ENCODE measurements at places on chromosomes 13 and 19.

DNA sequence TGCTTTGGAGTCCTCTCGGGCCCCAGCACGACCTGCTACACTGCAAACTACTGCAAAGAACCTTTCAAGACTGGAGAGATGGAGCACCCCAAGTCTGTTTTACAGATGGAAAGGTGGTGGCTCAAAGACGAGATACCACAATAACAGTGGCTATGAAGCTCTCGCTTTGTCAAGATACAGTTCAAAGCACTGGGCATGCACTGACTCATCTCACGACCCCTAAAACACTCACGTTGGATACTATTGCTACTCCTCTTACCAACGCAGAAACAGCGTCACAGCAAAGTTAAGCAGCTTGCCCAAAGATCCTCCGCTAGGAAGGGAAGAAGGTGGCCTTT, 24.0 kb upstream of the LAIR1 start:
- DNase-seq = no peak

GRCh38 chr13:21330126-21330861, 128.8 kb downstream of the ZDHHC20 start:
- DNase-seq = no peak

DNA sequence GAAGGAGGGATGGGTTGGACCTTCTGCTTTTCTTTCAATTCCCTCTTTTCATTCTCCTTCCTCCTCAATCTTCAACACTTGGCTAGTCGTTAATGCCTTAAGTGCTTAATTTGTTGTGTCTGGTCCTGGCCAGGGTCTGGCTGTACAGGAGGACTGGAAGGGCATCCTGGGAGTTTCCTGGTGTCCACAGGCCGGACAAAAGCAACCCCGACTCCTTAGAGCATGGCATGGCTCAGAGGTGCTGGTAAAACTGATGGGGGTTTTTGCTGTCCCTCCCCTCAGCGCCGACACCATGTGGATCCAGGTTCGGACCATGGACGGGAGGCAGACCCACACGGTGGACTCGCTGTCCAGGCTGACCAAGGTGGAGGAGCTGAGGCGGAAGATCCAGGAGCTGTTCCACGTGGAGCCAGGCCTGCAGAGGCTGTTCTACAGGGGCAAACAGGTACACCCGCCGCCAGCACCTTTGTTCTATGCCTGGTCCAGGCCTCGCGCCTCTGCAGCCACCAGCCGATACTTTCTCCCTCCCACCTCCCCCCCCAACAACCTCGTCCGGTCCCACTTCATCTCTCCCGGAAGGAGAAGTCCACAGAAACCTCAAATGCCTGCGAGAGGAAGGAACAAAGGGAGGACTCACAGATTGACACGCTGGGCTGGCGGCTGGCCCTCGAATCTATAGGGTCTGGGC, 1.4 kb downstream of the UHRF1 start:
- no peak for DNase-seq

DNA sequence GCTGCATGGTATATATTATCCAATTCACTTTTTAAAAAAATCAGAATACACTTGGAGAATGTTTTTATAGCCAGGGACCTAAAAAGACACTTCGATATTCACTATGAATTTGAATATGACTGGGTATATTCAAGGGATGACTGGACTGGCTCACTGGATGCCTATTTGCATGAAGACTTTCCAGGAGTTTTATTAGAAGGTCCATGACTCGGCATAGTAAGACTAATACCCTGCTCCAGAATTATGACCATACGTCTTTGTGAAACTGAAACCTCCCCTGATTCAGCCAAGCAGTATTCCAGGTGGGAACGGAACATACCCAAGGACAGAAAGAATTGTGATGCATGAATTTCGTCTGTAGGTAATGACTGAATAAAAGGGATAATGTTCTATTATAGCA, 3.9 kb upstream of the FAM216B start:
- no peak for DNase-seq

DNA sequence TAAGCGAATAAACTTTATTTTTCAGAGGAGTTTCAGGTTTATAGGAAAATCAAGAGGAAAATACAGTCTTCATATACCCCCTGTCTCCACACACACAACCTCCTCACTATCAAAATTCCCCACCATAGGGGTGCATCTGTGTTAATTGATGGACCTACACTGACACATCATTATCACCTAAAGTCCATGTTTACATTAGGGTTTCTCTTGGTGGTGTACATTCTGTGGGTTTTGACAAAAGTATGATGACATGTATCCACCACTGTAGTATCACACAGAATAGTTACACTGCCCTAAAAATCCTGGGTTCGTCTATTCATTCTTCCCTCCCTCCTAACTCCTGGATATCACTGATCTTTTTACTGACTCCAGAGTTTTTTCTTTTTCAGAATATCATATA, 654.2 kb downstream of the UQCRFS1 start:
- no peak for DNase-seq

- no peak for DNase-seq
Measured at GRCh38 chr19:18586306-18586705, 2.3 kb upstream of the REX1BD start.

DNA sequence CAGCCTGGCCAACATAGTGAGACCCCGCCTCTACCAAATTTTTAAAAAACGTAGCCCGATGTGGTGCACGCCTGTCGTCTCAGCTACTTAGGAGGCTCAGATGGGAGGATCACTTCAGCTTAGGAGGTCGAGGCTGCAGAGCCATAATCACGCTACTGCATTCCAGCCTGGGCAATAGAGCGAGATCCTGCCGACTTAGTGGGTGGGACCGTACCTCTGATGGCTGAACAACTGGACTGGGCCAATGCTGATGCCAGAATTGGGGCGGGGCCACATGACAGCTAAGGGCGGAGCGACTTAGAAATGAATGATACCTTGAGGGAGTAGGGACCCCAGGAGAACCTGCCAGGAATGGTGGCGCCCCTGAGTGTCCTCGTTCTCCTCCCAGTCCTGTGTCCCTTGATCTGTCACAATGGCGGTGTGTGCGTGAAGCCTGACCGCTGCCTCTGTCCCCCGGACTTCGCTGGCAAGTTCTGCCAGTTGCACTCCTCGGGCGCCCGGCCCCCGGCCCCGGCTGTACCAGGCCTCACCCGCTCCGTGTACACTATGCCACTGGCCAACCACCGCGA, 3.6 kb downstream of the LTBP4 start:
- peak; percentile 89 for DNase-seq

- no peak for DNase-seq
Measured at GRCh38 chr19:33412601-33413425, 39.3 kb downstream of the CEBPG start.

- no peak for DNase-seq
Measured at GRCh38 chr13:85197431-85197830, 601.8 kb downstream of the SLITRK6 start.

DNA sequence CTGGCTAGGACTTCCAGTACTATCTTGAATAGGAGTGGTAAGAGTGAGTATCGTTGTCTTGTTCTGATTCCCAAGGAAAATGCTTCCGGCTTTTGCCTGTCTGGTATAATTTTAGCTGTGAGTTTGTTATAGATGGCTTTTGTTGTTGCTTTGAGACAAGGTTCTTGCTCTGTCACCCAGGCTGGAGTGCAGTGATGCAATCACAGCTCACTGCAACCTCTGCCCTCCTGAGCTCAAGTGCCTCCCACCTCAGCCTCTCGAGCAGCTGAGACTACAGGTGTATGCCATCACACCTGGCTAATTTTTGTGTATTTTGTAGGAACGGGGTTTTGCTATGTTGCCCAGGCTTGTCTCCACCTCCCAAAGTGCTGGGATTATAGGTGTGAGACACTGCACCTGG, 6.1 kb upstream of the ZNF543 start:
- no peak for DNase-seq

GRCh38 chr19:996051-996838, 4.0 kb upstream of the GRIN3B start:
- peak; percentile 40 for DNase-seq

DNA sequence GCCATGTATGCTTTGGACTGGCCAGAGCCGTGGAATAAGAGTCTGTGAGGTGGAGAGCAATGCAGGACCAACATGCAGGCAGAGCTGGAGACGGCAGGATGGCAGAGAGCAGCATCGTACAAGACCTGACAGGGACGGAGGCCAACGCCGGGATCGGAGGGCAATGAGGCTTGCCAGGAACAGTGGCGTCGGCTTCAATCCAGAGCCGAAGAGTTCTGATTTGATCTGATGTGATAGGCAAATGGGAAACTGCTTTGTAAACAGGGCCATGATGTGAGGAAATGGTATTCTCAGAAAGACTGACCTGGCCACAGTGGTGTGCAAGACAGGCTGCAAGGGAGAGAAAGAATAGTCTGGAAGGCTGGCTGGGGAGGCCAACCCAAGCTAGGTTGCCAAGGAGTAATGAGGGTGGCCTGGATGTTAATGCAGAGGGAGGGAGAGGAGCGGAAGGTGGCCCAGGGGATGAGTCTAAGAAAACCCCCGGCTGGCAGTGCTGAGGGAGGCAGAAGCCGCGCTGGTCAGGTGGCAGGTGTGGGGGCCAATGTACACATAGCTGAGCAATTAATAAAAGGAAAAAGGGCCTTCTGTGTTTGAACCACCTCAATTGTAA, 26.7 kb downstream of the RCBTB2 start:
- peak; percentile 27 for DNase-seq

DNA sequence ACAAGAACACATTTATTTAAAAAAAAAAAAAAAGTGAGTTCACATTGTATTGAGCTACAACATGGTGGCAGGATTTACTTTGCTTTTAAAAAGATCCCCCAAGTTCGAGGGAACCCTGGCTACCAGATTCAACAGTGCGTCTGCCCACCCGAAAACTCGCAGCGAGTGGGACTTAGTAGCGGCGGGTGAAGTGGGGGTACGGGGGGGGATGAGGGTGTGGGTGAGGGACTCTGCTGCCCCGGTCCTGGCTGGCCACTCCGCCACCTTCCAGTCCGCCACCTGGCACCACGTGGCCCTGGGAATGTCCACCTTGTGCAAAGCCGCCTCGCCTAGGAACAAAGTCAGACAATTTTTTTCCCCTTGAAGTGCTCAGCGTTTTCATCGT, 19.3 kb upstream of the TINCR start:
- no peak for DNase-seq

- no peak for DNase-seq
Measured at GRCh38 chr13:81246556-81246955, 905.6 kb upstream of the SPRY2 start.

- DNase-seq = peak; percentile 96
Measured at GRCh38 chr19:7533925-7534480, 1.5 kb upstream of the PNPLA6 start.

GRCh38 chr13:50846861-50847475, 3.5 kb upstream of the DLEU7 start:
- DNase-seq = no peak

DNA sequence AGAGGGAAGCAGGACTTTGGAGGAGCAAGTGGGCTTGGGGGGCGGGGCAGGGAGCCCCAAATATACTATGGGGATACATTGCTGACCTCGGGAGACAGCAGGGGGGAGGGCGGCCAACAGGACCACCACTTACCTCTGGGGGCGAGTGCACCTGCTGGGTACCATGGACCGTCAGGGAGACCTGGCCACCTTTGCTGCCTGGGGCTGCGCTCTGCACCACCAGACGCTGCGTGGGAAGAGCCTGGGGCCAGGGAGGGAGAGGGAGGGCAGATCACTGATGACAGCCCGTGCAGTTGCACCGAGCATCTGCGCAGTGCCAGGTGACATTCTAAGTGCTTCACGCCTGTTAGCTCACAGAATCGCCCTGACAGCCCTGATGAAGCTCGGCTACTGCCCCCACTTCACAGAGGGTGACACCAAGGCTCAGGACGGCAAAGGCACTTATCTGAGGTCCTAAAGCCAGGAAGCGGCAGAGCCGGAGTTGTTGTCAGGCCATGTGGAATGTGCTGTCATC, 24.1 kb downstream of the RFX1 start:
- DNase-seq = no peak

DNA sequence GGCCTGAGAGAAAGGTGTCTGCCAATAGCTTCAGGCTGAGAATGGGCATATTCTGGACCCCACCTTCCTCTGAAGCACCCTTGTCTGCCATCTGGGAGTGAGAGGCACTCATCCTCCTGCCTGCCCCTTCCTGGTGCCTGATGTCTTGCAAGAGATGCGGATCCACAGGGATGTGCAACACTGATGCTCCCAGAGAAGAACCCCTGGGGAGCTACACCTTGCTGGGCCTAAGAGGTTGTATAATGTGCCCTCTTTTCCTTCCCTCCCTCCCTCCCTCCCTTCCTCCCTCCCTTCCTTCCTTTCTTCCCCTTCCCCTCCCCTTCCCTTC, 34.6 kb downstream of the ADPRHL1 start:
- no peak for DNase-seq

GRCh38 chr13:20672772-20673171, 30.7 kb upstream of the IL17D start:
- no peak for DNase-seq

- DNase-seq = no peak
Measured at GRCh38 chr13:87656306-87656705, 14.9 kb upstream of the SLITRK5 start.

GRCh38 chr13:111537115-111537728, 216.8 kb downstream of the TEX29 start:
- no peak for DNase-seq

DNA sequence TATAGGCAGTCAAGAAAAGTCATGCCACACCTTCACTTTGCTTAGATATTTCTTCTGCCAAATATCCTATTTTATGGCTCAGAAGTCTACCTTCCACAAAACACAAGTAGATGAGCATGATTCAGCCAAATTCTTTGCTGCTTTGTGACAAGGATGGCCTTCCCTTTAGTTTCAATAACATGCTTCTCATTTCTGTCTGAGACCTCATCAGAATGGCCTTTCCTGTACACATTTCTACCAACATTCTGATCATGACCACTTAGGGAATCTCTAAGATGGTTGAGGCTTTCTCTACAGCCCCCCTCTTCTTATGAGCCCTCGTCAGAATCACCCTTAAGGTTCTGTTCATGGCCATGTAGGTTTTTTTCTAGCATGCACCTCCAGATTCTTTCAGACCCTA, 96.2 kb downstream of the COL4A2 start:
- DNase-seq = no peak

- no peak for DNase-seq
Measured at GRCh38 chr13:87777387-87777786, 106.2 kb downstream of the SLITRK5 start.

GRCh38 chr13:59145381-59145780, 1018.3 kb downstream of the DIAPH3 start:
- DNase-seq = no peak

GRCh38 chr19:47445937-47446402, 25.7 kb downstream of the SLC8A2 start:
- DNase-seq = peak; percentile 42

- no peak for DNase-seq
Measured at GRCh38 chr13:51158365-51158764, 47.3 kb upstream of the C13orf42 start.

- no peak for DNase-seq
Measured at GRCh38 chr19:12828494-12828893, 5.9 kb downstream of the RTBDN start.
